CD4-positive, alpha-beta T cell treated with Interleukin-10 for 1 hour (primary cell): ENCODE measurements at places on chromosomes 2 and 18.

- no peak for DNase-seq
These were observed 6.6 kb downstream of the GAREM2 start for GRCh38 chr2:26179446-26179913.

GRCh38 chr18:63949068-63949737, at the start of gene HMSD:
Gene HMSD (plus strand): TSS chr18:63949301. CDS start chr18:63953456, 4,155 bp downstream.
- DNase-seq = peak; percentile 60

DNA sequence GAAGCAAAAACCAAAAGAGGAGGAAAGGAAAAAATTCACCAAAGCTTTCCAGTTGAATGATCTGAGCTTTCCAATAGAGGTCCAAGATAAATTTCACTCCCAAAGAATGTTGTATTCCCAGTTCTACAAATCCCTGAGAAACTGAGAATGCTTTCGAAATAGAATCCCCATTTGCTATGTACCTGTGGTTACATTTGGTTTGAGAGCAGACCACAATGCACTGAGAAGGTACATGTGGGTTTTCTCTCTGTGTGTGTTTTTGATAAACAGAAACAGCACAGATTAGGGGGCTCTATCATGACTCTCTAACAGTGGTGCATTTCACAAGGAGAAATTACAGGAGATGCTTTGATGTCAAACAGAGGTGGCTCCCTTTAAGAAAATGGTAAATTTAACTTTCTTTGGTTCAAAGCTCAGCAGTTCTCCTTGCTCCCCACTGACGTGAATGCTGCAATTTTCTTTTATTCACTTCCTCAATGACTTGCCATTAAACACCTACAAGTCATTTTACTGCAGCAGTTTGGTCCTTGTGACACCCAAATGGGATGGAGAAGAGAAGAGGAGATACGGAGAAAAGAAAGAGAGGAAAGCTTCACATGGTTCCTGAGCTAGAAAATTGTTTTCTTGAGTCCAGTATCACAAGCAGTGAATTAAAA, 108.7 kb downstream of the EPHA4 start:
- DNase-seq = no peak

GRCh38 chr2:60400462-60401246, 152.8 kb downstream of the BCL11A start:
- DNase-seq = no peak

DNA sequence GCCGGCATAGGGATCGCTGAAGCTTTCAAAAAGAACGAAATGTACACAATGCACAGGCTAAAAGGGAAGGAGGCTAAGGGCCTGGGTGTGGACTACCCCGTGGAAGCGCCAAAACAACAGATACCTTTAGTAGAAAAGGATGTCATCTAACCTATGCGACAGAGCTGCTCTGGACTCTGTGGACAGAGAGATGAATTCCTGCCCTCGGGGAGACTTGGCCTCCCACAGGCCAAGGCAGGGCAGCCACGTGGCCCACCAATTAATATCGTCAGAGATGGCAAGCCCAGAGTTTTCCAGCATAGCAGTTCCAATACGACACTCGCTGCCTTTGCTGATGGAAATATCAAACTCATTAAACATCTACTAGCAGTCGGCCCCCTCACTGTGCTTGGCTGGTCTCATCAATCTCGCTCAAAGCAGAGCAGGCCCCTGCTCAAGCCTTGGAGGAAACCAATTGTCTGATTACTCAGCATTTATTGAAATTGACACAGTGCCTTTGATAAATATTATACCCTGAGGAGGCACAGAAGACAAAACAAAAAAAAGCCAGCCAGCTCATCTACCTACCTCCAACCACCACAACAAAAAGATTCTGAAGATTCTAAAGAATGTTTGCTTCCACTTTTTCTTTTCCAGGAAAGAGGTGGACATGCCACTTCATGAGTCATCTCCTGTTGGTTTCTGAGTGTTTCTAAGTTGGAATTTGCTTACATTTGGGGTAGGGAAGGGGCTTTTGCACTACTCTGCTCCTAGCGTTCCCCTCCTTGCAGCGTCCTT, 79.0 kb upstream of the ACAA2 start:
- DNase-seq = no peak

DNA sequence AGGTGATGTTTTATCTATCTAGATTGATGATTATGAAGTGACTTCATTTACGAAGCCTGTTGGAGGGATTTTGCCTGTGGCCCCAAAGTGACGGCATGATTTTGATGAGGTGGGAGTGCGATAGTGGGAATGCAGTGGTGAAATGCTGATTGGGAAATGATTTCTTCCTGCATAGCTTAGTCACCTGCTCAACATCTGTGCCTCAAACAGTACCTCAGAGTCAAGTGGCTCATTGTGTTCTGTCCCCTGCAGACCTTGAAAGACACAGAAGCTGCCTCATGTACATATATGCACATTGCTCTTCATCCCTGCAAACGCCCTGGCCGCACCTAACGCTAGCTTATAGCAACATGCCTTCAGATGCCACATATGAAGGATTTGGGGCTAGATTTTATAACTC, 201.2 kb downstream of the TPGS2 start:
- DNase-seq = no peak

GRCh38 chr2:224957540-224958461, 84.5 kb downstream of the DOCK10 start:
- DNase-seq = no peak

DNA sequence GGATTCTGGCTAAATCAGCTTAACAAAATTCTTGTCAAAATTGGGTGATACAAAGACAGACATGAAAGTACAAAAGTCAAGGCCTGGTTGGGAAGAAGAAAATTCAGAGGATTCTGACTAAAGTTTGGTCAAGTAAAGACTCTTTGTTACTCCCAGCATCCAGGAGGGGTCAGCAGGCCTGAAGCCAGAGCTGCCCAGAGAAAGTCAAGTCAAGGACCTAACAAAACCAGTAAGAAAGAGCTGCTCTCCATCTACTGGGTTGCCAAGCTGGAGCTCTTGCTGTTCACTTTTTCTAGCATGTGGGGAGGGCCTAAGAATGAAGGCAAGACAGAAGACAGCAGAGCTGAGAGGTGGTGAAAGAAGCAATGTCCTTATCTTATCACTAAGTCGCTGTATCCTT, 143.3 kb downstream of the C1D start:
- DNase-seq = no peak

GRCh38 chr2:74694281-74694680, 40.2 kb downstream of the SEMA4F start:
- no peak for DNase-seq

DNA sequence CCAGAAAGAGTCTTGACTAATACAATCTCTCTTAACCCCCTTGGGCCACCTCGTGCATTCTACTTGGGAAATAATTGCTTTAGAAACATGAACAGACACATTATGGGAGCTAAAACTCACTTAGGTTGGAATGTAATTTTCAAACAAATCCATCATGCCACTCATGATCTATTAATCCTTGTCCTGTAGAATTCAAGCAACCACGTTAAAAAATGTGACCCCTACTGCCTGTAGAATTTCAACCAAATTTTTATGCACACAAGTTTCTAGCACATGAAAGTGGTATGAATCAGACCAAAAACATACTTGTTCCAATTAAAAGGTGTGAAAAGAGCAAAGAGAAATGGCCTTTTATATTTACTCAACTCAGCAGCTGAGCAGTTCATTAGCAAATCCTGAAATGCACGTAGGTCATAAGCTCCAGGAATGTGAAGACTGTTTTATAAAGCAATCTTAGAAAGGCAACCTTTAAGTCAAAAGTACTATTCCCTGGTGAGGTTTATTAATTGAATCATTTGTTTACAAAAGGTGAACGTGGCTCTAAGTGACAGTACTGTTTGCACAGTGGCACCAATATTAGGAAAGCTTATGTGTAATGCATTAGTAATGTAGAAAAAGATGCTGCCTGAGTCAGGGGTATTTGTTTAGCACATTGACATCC, 459.4 kb upstream of the UBE2E3 start:
- no peak for DNase-seq

DNA sequence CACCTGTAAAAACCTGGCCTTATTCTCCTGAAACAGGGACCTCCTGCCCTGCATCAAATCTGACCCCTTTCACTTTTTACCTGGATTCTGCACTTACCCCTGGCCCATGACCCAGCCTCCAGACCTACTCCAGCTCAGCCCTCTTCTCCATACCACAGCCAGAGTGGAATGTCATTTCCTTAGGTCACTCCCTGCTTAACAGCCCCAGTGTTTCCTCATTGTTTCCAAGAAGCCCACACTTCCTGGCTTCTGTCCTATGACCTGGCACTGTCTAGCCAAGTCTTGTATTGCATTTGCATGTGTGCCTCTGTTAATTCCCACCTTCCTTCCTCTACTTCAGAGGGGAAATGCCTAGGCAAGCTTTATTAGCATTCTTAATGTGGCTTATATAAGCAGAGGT, 51.4 kb upstream of the TRIB2 start:
- no peak for DNase-seq

GRCh38 chr2:25672494-25673299, 680 bp downstream of the DTNB start:
- DNase-seq = peak; percentile 74

DNA sequence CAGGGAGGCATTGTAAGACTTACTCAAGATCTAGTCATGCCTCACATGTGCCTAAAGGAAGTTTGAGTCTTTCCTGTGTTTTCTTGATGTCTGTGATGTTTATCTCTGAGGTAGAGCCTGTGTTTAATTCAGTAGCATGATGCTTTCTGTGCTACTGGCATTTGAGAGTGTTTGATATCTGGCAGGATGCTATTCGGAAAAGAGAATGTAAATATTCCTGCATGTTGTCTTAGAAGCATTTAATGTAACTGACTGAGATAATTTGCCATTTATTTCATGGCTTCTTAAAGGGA, 58.8 kb downstream of the GREB1L start:
- no peak for DNase-seq

- no peak for DNase-seq
These were observed 25.9 kb downstream of the RAMP1 start for GRCh38 chr2:237885111-237885930.

GRCh38 chr2:144447535-144447934, 72.4 kb downstream of the ZEB2 start:
- DNase-seq = no peak

DNA sequence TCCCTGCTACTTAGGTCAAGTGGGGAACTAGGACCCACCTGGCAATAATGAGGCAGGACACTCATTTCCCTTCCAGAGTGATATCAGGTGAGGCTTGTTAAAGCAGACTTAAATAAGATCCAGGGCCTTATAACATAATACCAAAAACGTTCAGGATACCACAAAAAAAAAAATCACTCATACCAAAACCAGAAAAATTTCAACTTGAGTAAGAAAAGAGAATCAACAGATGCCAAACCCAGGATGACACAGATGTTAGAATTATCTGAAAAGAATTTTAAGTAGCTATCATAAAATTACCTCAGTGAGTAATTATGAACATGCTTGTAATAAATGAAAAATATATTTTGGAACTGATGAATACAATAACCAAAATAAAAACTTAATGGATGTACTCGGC, 255.6 kb upstream of the OSR1 start:
- DNase-seq = no peak

DNA sequence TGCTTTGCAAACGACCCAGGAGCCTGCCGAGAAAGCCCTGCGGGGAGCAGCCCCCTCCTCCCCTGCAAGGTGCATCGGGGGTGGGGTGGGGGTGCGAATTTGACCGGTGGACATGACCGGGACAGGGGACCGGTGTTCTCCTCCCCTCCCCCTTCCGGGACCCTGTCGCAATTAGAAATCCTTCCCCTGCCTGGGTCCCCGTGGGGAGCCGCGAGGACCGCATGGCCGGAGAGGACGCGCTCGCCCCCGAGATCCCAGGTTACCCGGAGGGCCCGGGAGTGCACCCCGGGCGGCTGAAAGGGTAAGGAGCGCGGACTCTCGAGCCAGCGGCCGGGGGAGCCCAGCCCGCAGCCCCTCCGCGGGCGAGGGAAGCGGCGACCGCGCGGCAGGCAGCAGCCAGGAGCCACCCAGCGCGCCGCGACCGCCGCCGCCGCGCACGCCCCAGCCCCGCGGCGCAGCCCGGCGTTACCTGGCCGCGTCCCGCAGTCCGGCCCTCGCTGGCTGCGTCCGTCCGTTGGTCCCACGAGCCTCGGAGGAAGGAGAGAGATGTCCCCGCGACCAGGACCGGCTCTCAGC, 482 bp downstream of the DLGAP1 start:
- no peak for DNase-seq

GRCh38 chr2:96025194-96025492, 9.6 kb downstream of the GPAT2 start:
- no peak for DNase-seq

DNA sequence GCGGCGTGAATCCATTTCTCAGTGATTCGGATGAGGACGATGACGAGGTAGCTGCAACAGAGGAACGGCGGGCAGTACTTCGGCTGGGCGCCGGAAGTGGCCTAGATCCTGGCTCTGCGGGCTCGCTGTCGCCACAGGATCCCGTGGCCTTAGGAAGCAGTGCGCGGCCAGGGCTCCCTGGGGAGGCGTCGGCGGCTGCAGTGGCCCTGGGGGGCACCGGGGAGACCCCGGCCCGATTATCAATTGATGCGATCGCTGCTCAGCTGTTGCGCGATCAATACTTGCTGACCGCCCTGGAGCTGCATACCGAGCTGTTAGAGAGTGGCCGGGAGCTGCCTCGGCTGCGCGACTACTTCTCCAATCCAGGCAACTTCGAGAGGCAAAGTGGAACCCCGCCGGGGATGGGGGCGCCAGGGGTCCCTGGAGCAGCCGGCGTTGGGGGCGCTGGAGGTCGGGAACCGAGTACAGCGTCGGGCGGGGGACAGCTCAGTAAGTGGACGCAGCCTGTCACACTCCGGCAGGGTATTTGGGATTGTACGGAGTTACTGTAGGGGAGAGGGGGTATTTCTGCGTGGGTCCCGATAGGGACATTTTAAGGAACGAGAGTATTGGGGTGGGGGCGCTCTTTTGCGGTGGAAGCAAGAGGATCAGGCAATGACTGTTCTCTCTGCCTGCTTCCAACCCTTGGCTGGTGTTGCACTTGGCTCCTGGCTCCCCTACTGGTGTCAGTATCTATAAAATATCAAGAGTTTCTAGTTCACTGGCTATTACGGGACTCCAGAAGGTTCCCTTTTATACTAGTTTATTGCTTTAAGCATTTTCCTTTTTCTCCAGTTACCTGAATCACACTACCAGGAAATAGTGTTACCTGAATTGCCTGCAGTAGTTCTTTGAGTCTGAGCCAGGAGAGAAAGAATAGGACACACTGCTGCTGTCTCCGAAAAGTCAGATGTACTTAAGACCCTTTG, 772 bp downstream of the RELCH start:
- DNase-seq = peak; percentile 14

- no peak for DNase-seq
These were observed 177.4 kb downstream of the TWIST2 start for GRCh38 chr2:239025096-239025801.

GRCh38 chr2:31319406-31320175, 85.6 kb downstream of the EHD3 start:
- DNase-seq = peak; percentile 28
